ENCODE measurements at places on chromosomes 12 and 14.

DNA sequence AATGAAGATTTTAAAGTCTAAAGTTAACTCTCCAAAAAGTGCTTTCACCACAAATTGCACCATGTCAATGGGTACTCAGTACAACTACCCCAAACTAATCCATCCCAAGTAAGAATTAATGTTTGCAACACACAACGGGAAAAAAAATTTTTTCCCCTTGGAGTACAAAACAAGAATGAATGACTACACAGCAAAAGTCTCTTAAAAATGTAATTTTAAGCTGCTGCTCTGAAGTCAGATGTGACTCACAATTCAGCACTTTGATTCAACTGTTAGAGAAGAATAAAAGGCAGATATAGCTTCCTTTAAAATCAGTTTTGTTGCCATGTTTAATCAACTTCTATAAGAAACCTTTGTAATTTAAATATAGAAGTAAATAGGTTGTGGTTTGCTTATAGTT, 42.5 kb upstream of the VPS33A start:
- DNase-seq, result peak; percentile 74

GRCh38 chr12:28156804-28157203, 33.5 kb upstream of the CCDC91 start:
- DNase-seq, result no peak

DNA sequence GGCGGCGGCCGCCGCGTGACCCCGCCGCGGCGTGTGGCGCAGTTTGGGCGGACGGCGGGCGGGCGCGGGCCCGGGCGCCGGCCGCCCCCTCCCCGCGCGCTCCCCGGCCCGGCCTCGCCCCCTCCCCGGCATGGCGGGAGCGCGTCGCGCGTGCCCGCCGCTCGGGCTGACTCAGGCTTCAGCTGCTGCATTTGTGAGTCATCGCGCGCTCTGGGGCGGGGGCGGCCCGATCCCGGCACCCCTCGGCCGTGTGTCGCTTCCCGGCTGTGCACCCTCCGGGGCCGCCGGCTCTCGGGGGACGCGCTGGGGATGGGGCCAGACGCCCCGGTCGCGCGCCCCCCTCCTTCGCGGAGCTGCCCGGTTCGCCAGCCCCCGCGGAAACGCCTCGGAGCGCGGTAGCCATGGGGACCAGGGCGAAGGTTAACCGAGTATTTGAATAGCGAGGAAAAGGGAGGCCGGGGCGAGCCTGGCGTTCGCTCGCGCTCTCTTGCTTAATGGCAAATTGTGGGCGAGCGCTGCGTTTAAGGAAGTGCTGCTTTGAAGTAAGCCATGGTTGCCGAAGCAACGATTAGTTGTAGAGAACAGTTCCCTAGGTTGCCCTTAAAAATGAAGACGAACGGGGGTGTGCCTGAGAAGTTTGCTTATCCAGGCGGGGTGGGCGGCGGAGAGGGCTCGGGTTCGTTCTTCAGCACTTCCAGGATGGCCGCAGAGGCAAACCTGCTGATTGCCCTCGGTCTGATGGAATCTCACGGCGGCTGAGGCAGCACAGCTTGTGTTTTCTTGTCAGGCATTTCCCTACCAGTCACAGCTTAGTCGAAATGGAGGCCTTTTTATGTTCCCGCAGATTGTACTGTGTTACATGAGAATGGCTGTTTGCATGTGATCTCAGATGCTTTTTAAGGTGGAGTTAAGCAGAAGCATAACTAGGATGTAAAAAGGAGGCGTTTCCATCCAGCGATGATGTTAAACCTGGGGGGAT, 896 bp downstream of the EIF5 start:
- peak; percentile 92 for DNase-seq

GRCh38 chr12:54201001-54201794, 12.4 kb upstream of the SMUG1 start:
- peak; percentile 83 for DNase-seq

GRCh38 chr12:105492591-105493545, 162.4 kb downstream of the C12orf75 start:
- DNase-seq, result peak; percentile 45

- DNase-seq, result no peak
These were observed 245.5 kb downstream of the BCL11B start for GRCh38 chr14:99026471-99026870.

DNA sequence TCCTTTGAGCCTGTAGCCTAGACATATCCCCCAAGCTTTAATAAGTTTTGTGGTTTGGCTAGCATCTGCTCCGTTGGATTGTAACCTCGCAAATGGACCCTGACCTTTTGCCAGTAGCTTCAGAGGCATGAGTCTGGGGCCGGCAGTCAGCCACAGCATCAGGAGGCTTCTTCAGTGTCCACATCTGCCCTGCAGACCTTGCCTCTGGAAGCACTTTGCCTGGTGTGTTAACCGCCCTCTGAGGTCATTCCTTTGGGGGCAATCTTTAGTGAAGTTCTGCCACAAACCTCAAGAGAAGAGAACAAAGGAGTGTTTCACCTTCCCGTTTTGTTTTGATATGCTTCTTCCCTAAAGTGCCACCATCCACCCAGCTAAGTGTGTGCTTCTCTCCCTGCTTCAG, 71.4 kb downstream of the GNS start:
- no peak for DNase-seq

GRCh38 chr14:25389948-25390347, 340.0 kb upstream of the STXBP6 start:
- no peak for DNase-seq

- DNase-seq, result no peak
These were observed 27.2 kb downstream of the NGB start for GRCh38 chr14:77243853-77244252.

DNA sequence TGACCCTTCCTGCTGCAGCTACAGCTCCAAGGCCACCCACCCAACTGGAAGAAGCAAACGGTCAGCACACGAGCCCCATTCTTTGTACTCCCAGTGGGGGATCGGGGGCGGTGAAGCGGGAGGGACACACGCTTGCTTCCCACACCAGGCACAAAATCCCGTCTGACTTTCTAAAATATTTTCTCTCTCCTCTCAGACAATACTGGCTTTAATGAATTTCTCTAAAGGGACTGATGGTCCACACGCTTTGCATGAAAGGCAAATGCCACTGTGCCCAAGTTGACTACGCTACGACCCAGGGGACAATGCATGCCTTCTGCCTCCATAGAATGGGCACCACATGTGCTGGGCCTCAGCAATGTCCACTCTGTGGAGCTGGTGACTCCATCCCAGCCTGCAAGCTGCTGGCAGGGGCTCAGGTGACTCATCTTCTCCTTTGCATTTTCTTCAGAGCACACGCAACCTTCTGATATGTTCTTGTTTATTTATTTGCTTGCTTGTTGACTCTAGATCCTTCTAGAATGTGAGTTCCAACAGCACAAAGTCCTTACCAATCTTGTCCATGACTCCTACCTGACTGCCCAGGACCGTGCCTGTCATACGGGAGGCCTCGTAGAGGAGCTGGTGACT, 15.6 kb downstream of the SYNE3 start:
- peak; percentile 96 for DNase-seq
